ENCODE measurements at places on chromosomes 5 and 9. TPM values are rescaled to one million over a fixed set of nuclear protein-coding genes. Genes with fewer than 3 reads are reported as not detected.

The PPP6C gene
- total RNA-seq, result 24.2 TPM

The MCCC2 gene
- 32.4 TPM for total RNA-seq

The ADGRD2 gene
- not detected for total RNA-seq

The GZMA gene
- not detected for total RNA-seq

The COL15A1 gene
- 10.0 TPM for total RNA-seq

The IQGAP2 gene
- total RNA-seq, result 0.39 TPM

The DOCK2 gene
- 1.1 TPM for total RNA-seq

The CLIC3 gene
- total RNA-seq, result not detected

The OCLN gene
- 0.53 TPM for total RNA-seq

The PCDHB15 gene
- 0.15 TPM for total RNA-seq

The AK8 gene
- 0.15 TPM for total RNA-seq

The WDR38 gene
- not detected for total RNA-seq

The SH3TC2 gene
- total RNA-seq, result 4.6 TPM

The PDLIM7 gene
- total RNA-seq, result 210 TPM

The DDX41 gene
- 106 TPM for total RNA-seq

The SURF4 gene
- total RNA-seq, result 222 TPM

The ASTN2 gene
- 2.3 TPM for total RNA-seq

The PCDHA2 gene
- total RNA-seq, result 0.10 TPM

The PHF2 gene
- total RNA-seq, result 13.2 TPM

The F12 gene
- total RNA-seq, result 1.4 TPM

The ZNF454 gene
- 0.74 TPM for total RNA-seq

The IL13 gene
- total RNA-seq, result not detected

The MED22 gene
- total RNA-seq, result 19.2 TPM

The GLRA1 gene
- total RNA-seq, result not detected

The FASTKD3 gene
- total RNA-seq, result 20.7 TPM

The CDO1 gene
- 0.15 TPM for total RNA-seq

The FOXD4 gene
- total RNA-seq, result not detected

The MLANA gene
- not detected for total RNA-seq

The C5orf58 gene
- not detected for total RNA-seq

The PROB1 gene
- total RNA-seq, result 2.5 TPM

The HEXB gene
- total RNA-seq, result 193 TPM

The MARCOL gene
- not detected for total RNA-seq

The CDC20B gene
- total RNA-seq, result not detected

The WNK2 gene
- total RNA-seq, result not detected

The SNCB gene
- 0.44 TPM for total RNA-seq

The SPINK7 gene
- total RNA-seq, result not detected

The DAPK1 gene
- total RNA-seq, result 13.8 TPM

The SLC27A4 gene
- 45.0 TPM for total RNA-seq

The SHOC1 gene
- total RNA-seq, result not detected

The SLCO6A1 gene
- total RNA-seq, result not detected

The IL4 gene
- total RNA-seq, result not detected

The GCNT1 gene
- total RNA-seq, result 1.5 TPM

The GPX3 gene
- total RNA-seq, result 16.1 TPM

The ANKS6 gene
- 22.5 TPM for total RNA-seq

The OSMR gene
- total RNA-seq, result 7.3 TPM

The SH2D3C gene
- total RNA-seq, result 70.7 TPM

The SIL1 gene
- 40.0 TPM for total RNA-seq

The AGXT2 gene
- not detected for total RNA-seq

The FREM1 gene
- not detected for total RNA-seq

The PPP2CA gene
- total RNA-seq, result 203 TPM

The KLF4 gene
- 2.6 TPM for total RNA-seq

The FOXD1 gene
- total RNA-seq, result 0.05 TPM

The MAP1B gene
- total RNA-seq, result 107 TPM

The CCDC69 gene
- 18.7 TPM for total RNA-seq

The OR1Q1 gene
- total RNA-seq, result not detected

The SAXO1 gene
- total RNA-seq, result not detected

The SPINK13 gene
- total RNA-seq, result not detected

The TPD52L3 gene
- total RNA-seq, result not detected

The ARAP3 gene
- total RNA-seq, result 37.1 TPM

Measured in mammary microvascular endothelial cell (primary cell).